Panc1 (cell line): ENCODE measurements at places on chromosomes 6 and 20. TPM values are rescaled to one million over a fixed set of nuclear protein-coding genes. Genes with fewer than 3 reads are reported as not detected.

Gene FAM209A
- total RNA-seq = not detected

Gene FKBP1C
- total RNA-seq = 0.49 TPM

Gene ISM1
- total RNA-seq = not detected

Gene BLCAP
- 50.1 TPM for total RNA-seq
